SW480 (cell line): ENCODE measurements at places on chromosomes 2 and 18.

- DNase-seq = no peak
Observed at GRCh38 chr18:76394780-76395476, 100.1 kb downstream of the ZNF516 start.

DNA sequence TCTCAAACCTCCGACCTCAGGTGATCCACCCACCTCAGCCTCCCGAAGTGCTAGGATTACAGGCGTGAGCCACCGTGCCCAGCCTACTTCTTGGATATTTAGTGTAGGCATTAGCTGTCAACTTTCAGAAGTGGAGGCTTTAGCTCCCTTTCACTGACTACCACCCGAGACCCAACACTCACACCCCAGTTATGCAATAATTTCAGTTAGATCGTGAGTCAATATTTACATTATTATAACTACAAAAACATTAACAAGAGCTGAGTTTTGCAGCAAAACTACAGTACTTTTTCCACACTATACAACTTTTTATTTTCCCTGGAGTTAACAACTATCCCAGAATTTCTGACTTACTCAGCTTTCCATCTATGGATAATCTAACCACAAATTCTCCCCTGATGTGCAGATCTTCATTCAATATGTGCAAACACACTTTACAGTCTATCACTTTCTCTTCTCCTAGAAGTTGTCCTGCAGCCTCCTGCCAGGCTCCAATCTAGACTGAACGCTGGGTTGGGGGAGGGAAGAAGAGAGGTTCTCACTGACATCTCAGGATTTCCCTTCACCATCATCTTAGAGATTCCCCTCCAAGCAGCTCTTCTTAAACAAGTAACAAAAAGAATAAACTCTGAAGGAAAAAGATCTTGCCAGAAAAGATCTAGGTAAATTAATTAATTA lies 10.1 kb downstream of the TBC1D8 start:
- no peak for DNase-seq

- DNase-seq = no peak
Observed at GRCh38 chr2:174663550-174663949, 65.9 kb upstream of the WIPF1 start.

GRCh38 chr18:48838166-48838775 lies 112.5 kb downstream of the SMAD7 start:
- DNase-seq = no peak

- no peak for DNase-seq
Observed at GRCh38 chr2:208047840-208048239, 22.5 kb upstream of the PLEKHM3 start.

DNA sequence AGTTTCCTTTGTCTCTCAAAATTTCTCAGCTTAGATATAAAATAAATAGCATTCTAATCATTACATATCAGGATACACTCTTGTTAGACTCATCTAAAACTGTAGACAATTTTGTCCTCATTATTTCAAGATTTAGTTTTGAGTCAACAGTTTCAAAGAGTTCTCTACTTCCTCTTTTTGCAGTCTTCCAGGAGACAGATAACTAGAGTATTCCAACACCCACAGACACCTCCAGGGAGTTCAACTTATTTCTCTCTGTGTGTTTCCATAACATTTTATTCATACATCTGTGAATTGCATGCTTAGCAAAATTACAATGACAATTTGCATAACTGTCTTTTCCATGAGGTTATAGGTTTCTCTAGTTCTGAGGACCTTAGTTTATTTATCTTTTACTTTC lies 166.6 kb upstream of the HNMT start:
- DNase-seq = no peak

GRCh38 chr2:208373460-208374089 lies 33.0 kb upstream of the PTH2R start:
- DNase-seq = peak; percentile 45

DNA sequence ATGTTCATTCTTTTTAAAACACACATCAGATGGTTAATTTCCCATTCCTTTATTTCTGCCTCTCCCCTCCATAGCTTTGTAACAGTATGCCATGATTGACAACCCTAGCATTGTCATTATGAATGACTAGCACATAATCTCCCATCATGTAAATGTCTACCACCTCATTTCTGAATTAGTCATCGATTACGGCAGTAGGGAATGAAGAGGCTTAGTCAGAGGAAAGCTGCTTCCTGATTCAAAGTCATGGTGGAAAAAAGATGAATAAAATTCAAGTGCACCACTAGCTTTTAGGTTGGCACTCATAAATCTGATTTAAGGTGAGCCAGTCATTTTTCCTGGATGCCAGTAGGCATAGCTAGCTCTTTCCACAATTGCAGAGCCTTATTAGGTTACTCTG lies 19.1 kb upstream of the ACMSD start:
- peak; percentile 38 for DNase-seq

DNA sequence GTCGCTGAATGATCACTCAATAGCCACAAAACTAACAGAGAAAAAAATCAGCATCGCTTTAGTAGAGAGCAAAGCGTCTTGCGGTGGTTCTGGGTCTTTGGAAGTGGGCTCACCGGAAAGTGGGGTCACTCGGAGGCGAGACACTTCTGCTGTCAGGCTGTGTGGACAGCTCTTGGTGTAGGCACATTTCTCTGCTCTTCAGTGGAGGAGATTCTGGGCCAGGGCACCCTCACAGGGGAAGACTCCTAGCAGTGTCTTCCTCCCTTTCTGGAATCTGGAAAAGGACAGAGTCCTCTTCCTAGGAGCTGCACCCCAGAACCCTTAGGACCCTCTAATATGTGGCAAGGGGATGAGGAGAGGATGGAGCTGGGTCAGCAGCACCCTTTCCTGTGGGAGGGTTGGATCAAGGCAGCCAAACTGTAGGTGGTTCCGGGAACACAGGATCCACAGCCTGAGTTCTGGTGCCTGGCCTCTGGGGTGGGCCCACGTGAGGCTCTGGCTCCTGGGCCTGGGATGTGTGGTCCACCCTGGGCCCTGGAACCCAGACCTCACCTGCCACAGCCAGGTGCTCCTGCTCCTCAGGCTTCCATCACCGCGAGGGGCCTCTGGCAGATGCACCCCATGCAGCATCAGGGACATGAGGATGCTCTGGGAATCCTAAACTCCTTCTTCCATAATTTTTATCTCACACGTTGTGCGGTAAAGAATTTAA lies 25.1 kb downstream of the GPR35 start:
- DNase-seq = no peak
